T-cell (primary cell): ENCODE measurements at places on chromosomes 7 and 10.

DNA sequence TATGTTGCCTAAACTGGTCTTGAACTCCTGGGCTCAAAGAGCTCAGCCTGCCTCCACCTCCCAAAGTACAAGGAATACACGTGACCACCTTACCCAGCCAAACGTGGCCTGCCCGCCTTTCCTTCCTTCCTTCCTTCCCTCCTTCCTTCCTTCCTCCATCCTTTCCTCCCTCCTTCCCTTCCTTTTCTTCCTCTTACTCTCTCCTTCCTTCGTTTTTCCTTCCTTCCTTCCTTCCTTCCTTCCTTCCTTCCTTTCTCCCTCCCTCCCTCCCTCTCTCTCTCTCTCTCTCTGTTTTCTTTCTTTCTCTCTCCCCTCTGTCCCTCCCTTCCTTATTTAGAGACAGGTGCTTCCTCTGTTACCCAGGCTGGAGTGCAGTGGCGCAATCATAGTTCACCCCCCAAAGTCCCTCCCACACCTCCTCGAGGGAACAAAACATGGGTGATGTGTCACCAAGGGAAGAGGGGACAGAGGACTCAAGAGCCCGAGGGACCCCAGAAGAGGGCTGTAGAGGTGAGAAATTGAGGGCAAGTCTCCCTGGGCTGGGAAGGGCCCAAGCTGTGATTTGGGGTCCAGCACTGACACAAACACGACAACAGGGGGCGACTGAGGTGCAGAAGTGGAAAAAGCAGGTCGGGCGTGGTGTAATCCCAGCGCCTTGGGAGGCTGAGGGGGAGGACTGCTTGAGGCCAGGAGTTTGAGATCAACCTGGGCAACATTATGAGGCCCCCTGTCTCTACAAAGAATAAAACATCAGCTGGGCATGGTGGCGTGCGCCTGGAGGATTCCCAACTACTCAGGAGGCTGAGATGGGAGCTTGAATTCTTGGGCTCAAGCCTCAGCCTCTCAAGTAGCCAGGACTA lies 28.1 kb downstream of the EPHB4 start:
- H3K4me3 ChIP-seq: no peak overlapping the region
- H3K36me3 ChIP-seq: no peaks in the 10 kb centered on the region
- peak; percentile 13 for DNase-seq

DNA sequence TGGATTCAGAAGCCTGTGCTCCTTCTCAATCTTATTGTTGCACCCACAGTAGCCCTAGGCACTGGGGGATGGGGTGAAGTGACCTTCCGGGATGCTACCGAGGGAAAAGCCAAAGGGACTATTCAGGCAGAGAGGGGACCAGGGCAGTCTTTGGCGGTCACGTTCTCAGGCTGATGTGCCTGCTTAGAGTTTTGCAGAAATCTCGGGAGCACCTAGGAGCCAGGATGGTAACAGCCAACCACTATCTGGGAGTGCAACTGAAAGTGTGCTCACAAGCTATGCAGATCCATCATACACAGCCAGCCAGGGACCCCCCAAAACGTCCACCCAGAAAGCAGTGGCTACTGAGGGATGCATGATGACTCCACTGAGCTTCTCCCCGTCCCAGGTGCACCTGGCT lies 52.4 kb downstream of the CXCL12 start:
- peaks cover 2% of the 10 kb centered on the region for H3K27me3 ChIP-seq
- no peaks in the 10 kb centered on the region for H3K36me3 ChIP-seq
- DNase-seq: no peak
- H3K4me3 ChIP-seq: no peak overlapping the region
- H3K4me1 ChIP-seq: no peaks in the 10 kb centered on the region

GRCh38 chr7:36951257-36951697 lies 227.0 kb upstream of the AOAH start:
- H3K27ac ChIP-seq: no peak overlapping the region
- H3K4me1 ChIP-seq: no peaks in the 10 kb centered on the region
- H3K27me3 ChIP-seq: no peaks in the 10 kb centered on the region
- DNase-seq: no peak

- DNase-seq: no peak
- H3K4me3 ChIP-seq: no peak overlapping the region
- H3K27ac ChIP-seq: no peak overlapping the region
- H3K4me1 ChIP-seq: no peaks in the 10 kb centered on the region
- H3K36me3 ChIP-seq: no peaks in the 10 kb centered on the region
Observed at GRCh38 chr10:124185084-124185483, 91.7 kb upstream of the CHST15 start.

GRCh38 chr10:31381171-31381570 lies 62.2 kb downstream of the ZEB1 start:
- H3K27ac ChIP-seq: no peak overlapping the region
- no peaks in the 10 kb centered on the region for H3K36me3 ChIP-seq
- no peaks in the 10 kb centered on the region for H3K27me3 ChIP-seq
- DNase-seq: no peak

- no peaks in the 10 kb centered on the region for H3K36me3 ChIP-seq
- DNase-seq: peak; percentile 96
- peaks cover 9% of the 10 kb centered on the region for H3K4me1 ChIP-seq
- H3K27me3 ChIP-seq: no peaks in the 10 kb centered on the region
- peak within 1 kb of the TSS; percentile 92 for H3K4me3 ChIP-seq
Observed at GRCh38 chr7:100119072-100119969, at the start of the genes CNPY4 and TAF6. TSS of gene CNPY4 (plus strand) at chr7:100119634. CDS start at chr7:100119745, 111 bp downstream. TSS of gene TAF6 (minus strand) at chr7:100119358. CDS start at chr7:100114209, 5,149 bp downstream.

DNA sequence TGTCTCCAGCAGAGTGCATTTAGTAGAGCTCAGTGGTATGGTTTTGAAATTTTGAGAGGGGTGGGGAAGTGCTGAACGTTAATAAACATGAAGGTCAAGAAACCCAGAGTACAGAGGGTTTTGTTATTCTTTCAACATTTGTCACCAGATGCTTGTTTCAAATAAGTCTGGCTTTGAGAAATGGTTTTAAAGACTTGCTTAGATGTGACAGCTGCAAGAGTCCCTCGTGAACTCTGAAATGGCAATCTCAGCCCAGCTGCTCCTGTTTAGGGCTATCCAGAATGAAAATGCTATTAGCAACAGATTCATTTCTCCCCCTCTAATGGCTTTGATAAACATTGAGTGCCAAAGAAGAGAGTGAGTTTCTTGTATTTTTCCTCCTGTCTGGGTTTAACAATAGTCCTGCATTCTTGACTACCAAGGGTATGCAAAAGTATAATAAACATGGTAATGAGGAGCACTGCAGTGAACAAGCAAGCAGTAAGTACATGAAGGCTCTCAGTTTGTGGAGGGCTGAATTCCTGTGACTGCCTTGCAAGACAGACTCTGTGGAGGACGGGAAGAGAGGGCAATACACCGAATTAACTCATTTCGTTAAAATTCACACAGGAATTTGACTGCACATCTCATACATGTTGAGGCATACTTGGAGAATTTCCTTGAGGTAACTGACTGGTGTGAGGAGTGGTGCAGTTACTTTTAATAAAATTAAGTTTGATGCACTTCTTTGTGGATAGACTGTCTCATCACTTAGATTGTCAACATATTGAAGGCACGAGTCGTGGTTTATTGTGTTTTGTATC lies 490.9 kb downstream of the REEP3 start:
- DNase-seq: no peak
- H3K36me3 ChIP-seq: no peaks in the 10 kb centered on the region
- no peaks in the 10 kb centered on the region for H3K27me3 ChIP-seq
- no peaks in the 10 kb centered on the region for H3K4me1 ChIP-seq
- no peak overlapping the region for H3K27ac ChIP-seq

- peak; percentile 6 for DNase-seq
- no peak overlapping the region for H3K27ac ChIP-seq
- no peaks in the 10 kb centered on the region for H3K36me3 ChIP-seq
- H3K27me3 ChIP-seq: no peaks in the 10 kb centered on the region
- H3K4me1 ChIP-seq: no peaks in the 10 kb centered on the region
Observed at GRCh38 chr10:2927958-2928840, 139.1 kb upstream of the PFKP start.
